ENCODE measurements at places on chromosomes 5 and 9. TPM values are rescaled to one million over a fixed set of nuclear protein-coding genes. Genes with fewer than 3 reads are reported as not detected.

Gene IFNB1
- not detected for total RNA-seq

Gene CLK4
- total RNA-seq, result 22.5 TPM

Gene EMB
- 3.2 TPM for total RNA-seq

Gene HMGCS1
- 340 TPM for total RNA-seq

Gene PFN3
- total RNA-seq, result not detected

Gene BHMT2
- 4.5 TPM for total RNA-seq

All from uterine smooth muscle cell (primary cell).